CD4-positive, alpha-beta memory T cell (primary cell): ENCODE measurements at places on chromosomes 5 and 9. TPM values are rescaled to one million over a fixed set of nuclear protein-coding genes. Genes with fewer than 3 reads are reported as not detected.
A peak's percentile ranks its signal among the peaks of the same experiment; 100 is the strongest.

DNA sequence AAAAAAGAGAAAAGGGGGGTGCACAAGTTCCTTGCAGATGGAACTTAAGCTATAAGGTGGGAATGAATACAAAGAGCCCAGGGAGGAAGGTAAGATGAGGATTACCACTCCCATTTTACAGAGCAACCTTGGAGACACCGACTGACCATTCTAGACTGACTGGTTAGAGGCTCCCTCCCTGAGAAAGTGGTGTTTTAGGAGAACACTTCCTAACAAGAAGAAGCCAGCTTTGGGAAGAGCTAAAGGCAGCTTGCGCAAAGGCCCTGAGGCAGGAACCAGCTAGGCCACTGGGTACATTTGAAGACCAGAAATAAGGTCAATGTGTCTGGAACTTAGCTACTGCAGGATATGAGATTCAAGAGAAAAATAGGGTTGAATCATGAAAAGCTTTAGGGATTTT, 38.6 kb downstream of the SPARC start:
- no peaks in the 10 kb centered on the region for H3K36me3 ChIP-seq
- no peak overlapping the region for H3K27ac ChIP-seq
- H3K27me3 ChIP-seq = no peaks in the 10 kb centered on the region

DNA sequence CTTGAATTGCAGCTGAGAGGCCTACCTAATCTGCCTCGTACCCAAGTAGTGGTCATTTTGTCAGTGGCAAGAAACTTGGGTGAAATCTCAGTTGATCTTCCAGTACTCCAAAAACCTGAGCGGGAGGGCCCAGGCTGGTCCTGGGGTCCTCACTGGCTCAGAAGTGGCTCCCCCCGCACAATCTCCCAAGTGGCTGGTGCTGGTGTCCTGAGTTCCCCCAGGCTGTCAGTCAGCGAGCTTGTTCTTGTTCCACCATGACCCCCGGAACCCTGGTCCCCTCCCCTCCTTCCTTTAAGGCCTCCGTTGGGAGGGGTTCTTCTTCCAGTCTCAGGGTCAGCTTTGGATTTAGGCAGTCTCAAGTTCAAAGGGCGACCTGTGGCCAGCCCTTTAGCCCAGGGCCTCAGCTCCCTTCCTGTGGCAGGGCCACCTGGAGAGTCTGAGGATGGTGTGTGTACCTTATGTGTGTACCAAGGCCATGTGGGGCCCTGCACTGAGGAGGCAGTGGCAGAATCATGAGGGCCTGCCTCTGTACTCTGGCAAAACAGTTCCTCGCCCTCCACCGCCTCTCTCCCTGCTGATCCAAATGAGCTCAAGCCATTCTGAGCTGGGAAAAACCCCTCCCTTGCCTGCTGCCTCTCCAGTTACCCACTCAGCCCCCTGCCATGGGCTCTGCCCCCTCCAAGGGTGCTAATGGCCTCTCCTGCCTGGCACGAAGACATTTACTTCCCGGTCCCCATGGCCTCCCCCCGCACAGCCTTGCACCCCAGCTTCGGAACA, 4.5 kb upstream of the DBN1 start:
- no peaks in the 10 kb centered on the region for H3K36me3 ChIP-seq
- DNase-seq = no peak
- no peak overlapping the region for H3K4me3 ChIP-seq
- no peaks in the 10 kb centered on the region for H3K4me1 ChIP-seq

GRCh38 chr9:27432308-27432707, 91.8 kb upstream of the IFNK start:
- H3K4me1 ChIP-seq = no peaks in the 10 kb centered on the region
- no peaks in the 10 kb centered on the region for H3K36me3 ChIP-seq
- no peaks in the 10 kb centered on the region for H3K27me3 ChIP-seq
- H3K4me3 ChIP-seq = no peak overlapping the region
- DNase-seq = no peak
- no peak overlapping the region for H3K27ac ChIP-seq

DNA sequence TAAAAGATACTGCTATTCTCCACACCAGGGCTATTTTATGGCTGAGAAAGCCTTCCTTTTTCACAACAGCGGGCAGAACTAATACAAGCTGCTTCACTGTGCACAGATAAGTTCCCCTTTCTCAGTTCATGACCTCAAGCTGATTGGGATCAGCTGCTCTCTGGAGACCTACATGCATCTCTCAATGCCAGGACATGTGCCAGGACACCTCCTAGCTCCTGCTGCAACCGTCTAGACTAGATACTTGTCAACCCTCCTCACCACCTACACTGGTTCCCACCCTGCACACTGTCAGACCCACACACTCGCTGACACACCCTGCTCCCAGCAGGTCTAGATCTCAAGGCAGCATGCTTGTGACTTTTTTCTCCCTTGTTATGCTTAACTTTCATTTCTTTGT, 39.8 kb downstream of the STARD4 start:
- no peak for DNase-seq
- peaks cover 21% of the 10 kb centered on the region for H3K36me3 ChIP-seq
- H3K4me3 ChIP-seq = no peak overlapping the region
- no peaks in the 10 kb centered on the region for H3K4me1 ChIP-seq
- no peaks in the 10 kb centered on the region for H3K27me3 ChIP-seq

DMRT2 gene
- not detected for total RNA-seq

- no peak for DNase-seq
- no peaks in the 10 kb centered on the region for H3K4me1 ChIP-seq
- H3K4me3 ChIP-seq = no peak overlapping the region
- no peaks in the 10 kb centered on the region for H3K27me3 ChIP-seq
These were observed 36.0 kb upstream of the SVEP1 start for GRCh38 chr9:110615498-110615897.

DNA sequence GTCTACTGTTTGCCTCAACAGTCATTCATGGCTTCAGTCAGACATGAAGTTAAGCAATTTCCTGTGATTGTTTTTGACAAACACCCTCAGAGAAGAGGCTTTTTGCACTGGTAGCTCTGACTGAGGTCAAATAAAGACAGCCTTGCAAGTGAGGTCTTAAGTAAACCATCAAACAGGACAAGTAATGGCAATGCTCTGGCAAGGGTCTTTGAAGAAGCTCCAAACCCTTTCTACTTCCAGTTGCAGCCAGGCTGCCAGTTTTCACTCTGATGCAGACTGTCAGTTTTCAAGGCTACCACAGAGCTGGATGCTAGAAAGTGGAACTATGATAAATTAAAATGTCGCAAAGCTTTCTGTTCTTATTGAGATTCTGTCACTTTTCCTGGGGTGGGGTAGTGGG, 421.5 kb upstream of the PTGER4 start:
- no peak overlapping the region for H3K27ac ChIP-seq
- H3K36me3 ChIP-seq = no peaks in the 10 kb centered on the region
- H3K27me3 ChIP-seq = no peaks in the 10 kb centered on the region
- no peak overlapping the region for H3K4me3 ChIP-seq
- no peaks in the 10 kb centered on the region for H3K4me1 ChIP-seq
- no peak for DNase-seq

GRCh38 chr5:108295578-108296368, 86.1 kb downstream of the FBXL17 start:
- H3K27me3 ChIP-seq = no peaks in the 10 kb centered on the region
- no peaks in the 10 kb centered on the region for H3K36me3 ChIP-seq
- peaks cover 6% of the 10 kb centered on the region for H3K4me1 ChIP-seq
- DNase-seq = no peak

FCHO2 gene
- total RNA-seq = 6.3 TPM

GRCh38 chr9:24132244-24132643, 306.2 kb upstream of the ELAVL2 start:
- H3K27ac ChIP-seq = no peak overlapping the region
- H3K4me1 ChIP-seq = no peaks in the 10 kb centered on the region
- no peak overlapping the region for H3K4me3 ChIP-seq
- no peaks in the 10 kb centered on the region for H3K36me3 ChIP-seq
- DNase-seq = no peak

DNA sequence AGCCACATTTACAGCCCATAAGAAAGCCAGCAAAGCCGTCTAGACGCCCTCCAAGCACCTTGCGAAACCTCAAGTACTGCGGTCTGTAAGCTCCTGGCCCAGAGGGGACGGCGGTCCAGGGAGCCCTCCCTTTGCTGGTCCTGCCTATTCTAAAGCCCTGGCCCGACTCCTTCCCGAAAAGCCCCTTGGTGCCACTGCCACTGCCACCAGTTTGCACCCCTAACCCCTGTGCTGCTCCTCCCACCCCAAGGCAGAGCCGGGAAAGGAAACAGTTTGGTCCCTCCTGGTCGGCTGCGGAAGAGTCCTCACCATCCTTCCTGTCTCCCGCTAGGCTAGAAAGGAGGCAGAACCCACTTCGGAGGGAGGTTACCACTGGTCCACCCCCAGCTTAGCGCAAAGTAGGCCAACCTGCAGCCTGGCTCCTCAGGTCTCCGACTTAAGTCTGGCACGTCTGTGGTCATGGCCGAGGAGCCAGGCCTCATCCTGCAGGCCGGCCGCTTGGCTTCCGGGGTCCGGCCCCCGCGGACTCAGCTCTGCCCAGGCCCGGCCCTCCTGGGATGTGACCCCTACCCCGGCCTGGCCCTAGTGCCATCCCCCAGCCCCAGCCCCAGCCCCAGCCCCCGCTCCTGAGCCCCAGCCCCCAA, 916 bp downstream of the TOR1A start:
- DNase-seq = no peak
- peaks cover 8% of the 10 kb centered on the region for H3K4me1 ChIP-seq
- peak overlapping the region; percentile 24 for H3K4me3 ChIP-seq
- H3K27ac ChIP-seq = peak overlapping the region; percentile 49

DNA sequence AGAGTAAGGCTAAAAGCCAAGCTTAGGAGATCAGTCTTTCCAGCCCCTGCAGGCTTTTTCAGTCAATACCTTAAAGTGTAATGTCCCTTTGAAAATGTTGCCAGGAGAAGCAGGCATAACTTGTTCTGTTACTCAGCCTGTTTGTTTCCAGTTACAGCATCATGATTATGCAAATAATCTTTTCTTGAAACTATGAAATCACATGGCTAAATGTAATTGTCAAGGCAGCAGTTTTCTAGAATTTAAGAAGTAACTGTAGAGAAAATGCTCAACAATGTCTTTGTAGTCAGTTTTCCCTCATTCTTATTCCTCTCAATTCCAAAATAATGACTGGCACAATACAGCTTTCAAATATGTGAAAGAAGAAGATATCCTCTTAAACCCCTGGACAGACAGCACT, 1.9 kb upstream of the GPR107 start:
- no peaks in the 10 kb centered on the region for H3K27me3 ChIP-seq
- H3K4me1 ChIP-seq = peaks cover 29% of the 10 kb centered on the region
- H3K36me3 ChIP-seq = no peaks in the 10 kb centered on the region
- H3K4me3 ChIP-seq = no peak overlapping the region
- H3K27ac ChIP-seq = no peak overlapping the region

TAF11L10 gene
- not detected for total RNA-seq

HRH2 gene
- total RNA-seq = 4.0 TPM

DNA sequence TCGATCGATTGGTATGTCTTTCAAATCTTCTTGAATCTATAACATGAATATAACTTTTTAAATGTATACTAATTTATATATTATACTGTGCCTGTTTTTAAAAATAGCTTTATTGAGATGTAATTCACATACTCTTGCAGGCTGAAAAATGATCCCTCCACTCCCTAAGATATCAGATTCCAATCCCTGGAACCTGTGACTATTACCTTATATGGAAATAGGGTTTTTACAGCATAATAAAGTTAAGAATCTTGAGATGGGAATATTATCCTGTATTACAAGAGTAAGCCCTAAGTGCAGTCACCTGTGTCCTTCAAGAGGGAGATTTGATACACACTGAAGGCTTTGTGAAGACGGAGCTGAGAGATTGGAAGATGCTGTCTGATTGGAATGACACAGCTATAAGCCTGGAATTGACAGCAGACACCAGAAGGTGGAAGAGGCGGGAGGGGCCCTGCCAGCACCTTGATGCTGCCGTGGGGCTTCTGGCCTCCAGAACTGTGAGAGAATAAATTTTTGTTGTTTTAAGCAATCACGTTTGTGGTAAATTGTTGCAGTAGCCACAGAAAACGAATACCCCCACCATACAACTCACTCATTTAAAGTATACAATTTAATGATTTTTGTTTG, 161.3 kb downstream of the RMI1 start:
- H3K4me3 ChIP-seq = no peak overlapping the region
- no peaks in the 10 kb centered on the region for H3K36me3 ChIP-seq
- DNase-seq = no peak
- no peak overlapping the region for H3K27ac ChIP-seq
- peaks cover 20% of the 10 kb centered on the region for H3K27me3 ChIP-seq
- peaks cover 7% of the 10 kb centered on the region for H3K4me1 ChIP-seq

DNA sequence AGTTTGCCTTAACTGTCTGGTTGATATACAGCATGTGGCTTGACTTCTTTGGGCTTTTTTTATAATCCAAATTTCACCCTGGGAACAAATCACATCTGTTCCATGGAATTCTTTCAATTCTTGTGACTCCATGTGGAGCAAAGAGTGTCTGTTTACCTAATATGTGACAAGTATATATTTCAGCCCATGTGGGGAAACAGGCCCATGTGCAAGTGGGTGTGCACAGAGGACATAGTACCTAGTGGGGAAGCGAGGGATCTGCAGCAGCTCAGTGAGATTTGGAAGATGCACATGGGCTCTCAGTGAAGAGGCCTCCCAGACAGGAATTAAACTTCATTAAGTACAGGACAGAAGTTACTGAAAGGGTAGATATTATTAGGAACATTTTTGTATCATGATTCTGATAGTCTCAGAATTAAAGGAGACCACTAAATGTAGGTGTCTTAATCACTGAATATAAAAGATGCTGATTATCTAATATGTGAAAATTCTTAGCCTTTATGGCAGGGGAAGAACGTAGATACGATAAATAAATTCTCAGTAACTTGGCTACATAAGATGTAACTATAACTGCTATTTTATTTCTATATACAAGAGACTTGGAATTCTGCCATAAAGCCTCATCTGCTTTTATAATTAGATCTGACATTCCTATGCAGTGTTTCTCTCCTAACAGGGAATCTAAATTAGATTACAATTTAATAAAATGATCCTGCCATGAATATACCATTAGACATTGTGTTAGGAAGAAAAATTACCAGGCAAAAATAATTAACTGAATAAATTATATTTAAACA, 181.2 kb downstream of the SLC12A2 start:
- H3K4me3 ChIP-seq = no peak overlapping the region
- DNase-seq = no peak
- no peaks in the 10 kb centered on the region for H3K27me3 ChIP-seq
- no peaks in the 10 kb centered on the region for H3K36me3 ChIP-seq
- no peaks in the 10 kb centered on the region for H3K4me1 ChIP-seq

DNA sequence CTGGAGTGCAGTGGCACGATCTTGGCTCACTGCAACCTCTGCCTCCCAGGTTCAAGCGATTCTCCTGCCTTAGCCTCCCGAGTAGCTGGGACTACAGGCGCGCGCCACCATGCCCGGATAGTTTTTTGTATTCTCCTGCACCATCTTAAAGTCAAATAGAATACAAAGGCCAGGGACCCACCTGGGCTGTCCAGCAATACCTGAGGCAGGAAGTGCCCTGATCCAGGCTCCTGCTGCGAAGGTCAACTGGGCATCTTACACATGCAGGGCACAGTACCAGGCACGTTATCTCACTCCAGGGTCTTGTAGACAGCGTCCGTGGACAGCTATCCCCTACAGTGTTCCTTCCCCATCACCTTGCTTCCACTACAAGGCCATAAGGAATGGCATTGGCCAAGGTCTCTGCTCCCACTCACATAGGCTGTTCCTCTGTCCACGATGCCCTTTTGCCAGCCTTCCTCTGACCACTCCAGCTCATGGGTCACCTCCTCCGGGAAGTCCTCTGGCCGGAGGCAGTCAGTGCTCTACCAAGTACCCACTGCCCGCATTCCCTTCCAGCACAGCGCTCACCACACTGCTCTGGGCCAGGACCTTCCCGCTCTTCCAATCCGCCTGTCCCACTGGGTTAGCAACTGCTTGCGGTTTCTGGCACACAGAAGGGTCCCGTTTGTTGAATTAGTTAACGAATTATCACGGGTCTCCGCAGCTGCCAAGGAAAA, 978 bp downstream of the P4HA2 start:
- no peak overlapping the region for H3K27ac ChIP-seq
- no peak for DNase-seq
- H3K27me3 ChIP-seq = no peaks in the 10 kb centered on the region
- peaks cover 4% of the 10 kb centered on the region for H3K4me1 ChIP-seq
